ENCODE measurements at places on chromosomes 6 and 20.

DNA sequence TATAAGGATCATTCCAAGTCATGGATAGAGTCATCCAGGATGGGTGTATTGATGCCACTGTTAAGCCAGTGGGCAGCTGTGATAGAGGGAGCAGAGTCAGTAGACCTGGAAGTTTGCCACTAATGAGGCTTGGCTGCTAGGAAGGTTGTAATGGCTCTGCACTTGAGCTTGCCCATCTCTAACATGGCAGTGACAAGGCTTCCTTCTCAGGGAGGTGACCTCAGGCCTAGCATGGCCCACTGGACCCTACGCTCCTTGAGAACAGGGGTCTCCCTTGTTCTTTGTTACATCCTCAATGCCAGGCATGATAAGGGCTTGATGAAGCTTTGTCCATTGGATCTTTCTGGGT, 155.1 kb downstream of the CD83 start:
- no peak for DNase-seq

DNA sequence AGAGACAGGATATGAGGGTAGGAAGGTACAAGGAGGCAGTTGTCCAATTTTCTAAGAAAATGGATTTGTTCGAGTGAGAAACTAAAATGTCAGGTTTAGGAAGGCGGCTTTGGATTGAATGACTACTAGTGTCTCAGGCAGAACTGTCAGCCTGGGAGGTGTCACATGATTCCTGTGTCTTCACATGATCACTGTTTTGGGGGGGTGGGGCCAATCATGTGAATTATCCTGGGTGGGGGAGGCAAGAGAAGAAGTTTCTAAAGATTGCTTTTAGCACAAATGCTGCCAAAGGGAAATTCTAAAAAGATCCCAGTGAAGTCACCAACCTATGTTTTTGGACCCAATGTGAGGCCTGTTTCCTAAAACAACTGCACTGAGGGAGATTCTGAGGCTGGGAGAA, 2.3 kb downstream of the SIRPA start:
- no peak for DNase-seq

DNA sequence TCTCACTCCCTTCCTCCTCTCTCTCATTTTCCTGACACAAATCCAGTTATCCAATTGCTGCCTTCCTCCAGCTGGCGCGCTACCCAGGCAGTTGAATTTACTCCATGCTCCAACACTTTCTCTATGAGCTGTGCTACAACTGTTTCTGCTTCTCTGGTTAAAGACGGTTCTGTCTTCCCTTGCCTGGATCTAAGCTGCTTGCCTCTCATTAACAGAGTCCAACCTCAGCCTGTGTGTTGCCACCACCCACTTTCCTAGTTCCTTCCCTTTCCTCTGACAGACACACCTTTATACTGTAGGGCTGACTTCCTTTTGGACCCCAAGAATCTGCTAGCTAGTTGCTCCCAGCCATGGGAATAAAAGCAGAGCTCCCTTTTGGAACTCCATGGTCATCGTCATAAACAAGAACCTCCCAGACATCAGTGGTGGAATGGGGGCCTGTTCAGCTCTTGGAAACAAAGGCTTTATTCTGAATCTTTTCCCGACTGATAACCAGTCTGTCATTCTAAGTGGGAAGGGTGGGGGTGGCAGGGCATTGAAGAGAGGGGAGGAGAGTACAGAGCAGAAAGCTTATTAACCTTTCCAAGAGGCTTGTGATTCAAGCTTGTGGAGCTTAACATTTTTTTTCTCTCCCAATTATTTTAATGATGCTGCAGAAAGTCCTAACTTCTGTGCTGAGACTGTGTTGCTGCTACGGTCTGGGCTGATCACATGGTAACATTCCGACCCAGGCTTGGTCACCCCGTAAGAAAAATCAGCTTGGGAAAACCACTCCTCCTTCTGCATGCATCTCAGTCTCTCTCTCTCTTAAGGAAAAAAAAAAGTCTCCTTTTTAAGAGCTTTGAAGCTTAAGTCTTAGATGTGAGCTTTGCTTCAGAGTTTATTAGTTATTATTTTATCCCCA, 31.3 kb upstream of the BMP2 start:
- DNase-seq: no peak

DNA sequence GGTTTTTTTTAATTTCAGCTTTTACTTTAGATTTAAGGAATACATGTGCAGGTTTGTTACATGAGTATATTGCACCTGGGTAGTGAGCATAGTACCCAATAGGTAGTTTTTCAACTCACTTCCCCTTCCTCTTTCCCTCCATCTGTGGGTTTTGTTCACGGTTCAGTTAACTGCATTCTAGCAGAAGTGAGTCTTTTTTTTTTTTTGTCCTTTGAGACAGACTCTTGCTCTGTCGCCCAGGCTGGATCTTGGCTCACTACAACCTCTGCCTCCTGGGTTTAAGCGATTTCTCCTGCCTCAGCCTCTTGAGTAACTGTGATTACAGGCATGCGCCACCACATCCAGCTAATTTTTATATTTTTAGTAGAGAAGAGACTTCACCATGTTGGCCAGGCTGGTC, 8.7 kb downstream of the UBR2 start:
- no peak for DNase-seq

GRCh38 chr6:32692019-32692418, 25.6 kb upstream of the HLA-DQB1 start:
- no peak for DNase-seq

DNA sequence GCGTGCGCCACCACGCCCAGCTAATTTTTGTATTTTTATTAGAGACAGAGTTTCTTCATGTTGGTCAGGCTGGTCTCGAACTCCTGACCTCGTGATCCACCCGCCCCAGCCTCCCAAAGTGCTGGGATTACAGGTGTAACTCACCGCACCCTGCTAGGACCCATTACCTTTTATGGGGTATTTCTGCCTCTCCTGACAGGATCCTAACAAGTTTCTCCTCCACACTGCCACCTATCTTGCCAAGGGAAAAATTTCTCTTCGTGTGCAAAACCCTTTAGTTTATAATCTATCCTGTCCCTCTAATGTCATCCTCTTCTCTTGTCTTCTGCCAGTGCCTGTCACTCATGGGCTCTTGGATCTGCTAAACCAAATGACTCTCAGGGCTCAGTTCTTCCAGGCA, 1.9 kb downstream of the STMND1 start:
- no peak for DNase-seq

DNA sequence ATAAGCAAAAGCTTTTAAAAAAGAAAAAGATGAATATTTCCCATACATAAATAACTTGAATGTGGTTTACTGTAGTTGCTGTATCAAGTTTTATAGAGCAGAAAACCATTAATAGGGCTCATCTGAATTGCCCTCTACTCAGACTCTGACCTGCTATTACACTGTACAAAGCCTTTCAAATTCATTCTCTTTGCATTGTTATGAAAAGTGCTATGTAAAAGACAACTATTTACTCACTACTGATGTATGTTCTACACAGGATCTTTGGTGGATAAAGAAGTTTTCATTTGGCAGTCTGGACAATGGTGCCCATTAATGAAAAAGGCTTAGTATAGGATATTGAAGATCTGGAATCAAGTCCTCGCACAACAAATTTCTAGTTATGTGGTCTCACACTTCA, 199.1 kb upstream of the RUNX2 start:
- DNase-seq: no peak

DNA sequence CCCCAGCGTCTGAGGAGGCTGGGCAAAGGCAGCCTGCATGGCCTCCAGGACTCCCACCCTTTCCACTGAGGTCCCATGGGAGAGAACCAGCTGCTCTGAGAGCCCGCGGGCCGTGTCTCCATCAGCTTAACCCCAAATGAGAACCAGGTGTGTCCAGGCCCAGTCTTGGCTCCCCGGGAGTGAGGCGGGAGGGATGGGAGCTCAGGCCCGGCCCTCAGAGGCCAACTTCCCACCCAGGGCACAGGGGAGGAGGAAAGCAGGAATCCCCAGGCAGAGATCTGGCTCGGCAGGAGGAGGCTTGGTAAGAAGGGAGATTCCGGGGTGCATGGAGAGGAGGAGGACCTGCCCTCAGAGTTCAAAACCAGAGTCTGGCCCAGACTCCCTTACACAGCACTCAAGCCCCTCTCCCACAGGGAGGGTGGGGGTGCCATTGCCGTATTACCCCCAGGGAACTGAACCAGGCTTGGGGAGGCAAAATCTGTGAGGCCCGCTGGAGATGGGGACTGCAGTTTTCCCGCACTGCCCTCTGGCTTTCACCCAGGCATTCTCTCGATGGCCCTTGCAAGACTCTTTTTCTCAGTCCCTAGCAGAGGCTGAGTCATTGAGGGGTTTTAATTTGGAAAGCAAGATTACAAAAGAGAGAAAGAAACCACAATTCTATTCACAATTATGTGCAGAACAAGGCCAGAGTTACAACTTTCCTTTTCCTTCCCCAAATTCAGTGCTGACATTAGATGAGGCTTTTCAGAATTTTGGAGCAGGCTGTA, 17.1 kb downstream of the FOXF2 start:
- DNase-seq: no peak

DNA sequence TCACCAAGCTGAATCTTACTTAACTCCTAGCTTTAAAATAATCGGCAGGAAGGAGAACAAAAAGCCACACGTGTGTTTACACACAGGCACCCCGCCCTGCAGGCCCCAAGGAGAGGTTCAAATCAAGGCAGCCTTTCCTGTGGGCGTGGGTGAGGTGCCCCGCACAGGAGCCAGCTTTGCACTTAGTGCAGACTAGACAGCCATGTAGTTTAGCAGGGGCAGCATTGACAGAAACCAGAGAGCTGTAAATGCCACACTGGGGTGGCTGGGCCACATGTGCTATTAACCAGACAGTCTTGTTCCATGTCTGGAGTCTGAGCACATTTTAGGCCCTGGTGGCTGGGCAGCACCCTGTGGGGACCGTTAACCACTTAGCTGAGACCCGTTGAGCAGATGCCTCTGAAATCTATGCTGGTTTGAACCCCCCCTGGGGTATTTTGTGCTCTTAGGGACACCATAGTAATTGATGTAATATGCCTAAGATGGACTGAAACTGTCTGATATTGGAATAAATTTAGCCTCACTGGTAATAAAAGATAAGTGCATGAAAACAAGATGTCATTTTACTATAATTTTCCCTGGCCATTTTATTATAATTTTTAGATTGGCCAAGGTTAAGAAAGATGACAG, 106.4 kb upstream of the KCNG1 start:
- no peak for DNase-seq

DNA sequence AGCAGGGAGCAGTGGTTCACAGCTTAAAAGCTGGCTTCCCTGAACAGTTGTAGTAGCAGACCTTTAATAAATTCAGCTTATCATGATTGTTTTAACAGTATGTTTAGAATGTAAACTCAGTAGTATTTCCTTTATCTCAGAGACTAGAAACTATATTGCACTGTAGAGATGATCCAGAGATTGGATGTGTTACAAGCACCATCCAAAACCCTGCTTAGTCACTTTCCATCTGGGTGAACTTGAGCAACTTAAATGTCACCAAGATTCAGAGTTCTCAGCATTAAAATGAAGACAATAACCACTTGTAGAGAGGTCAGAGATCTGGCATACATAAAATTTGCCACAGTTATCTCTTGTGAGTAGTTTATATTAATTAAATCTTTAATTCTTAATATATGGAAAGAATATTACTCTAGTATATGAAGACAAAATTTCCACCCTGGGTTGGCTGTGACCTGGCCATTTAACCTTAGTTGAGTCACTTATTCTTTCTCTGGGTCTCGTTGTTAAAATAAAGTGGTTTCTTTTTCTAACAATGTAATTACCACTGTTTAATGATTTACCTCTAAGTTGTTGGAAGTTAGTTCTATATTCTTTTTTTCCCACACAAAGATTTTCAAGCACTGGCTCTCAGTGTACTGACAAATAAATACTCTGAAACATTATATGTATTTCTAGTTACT, 239.2 kb upstream of the FKBP1C start:
- DNase-seq: no peak

DNA sequence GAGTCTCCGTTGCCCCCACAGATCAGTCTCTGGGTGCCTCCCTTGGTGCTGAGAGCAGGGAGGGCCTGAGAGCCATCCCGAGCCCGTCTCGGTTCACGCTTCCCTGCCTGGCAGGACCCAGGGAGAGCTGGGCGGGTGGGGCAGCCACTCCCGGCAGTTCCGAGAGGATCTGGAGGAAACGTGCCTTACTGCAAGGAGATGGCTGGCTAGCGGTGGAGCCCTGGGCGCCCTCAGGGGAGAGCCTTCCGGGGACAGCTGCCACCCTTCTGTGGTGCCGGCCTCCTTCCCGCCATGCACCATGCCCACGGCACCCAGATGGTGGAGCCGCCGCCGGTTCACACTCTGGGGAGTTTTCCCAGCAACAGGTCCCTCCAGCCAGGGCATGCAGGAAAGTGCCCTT, 45.8 kb upstream of the SLCO4A1 start:
- no peak for DNase-seq

GRCh38 chr6:52650941-52651340, 20.0 kb upstream of the TMEM14A start:
- no peak for DNase-seq

DNA sequence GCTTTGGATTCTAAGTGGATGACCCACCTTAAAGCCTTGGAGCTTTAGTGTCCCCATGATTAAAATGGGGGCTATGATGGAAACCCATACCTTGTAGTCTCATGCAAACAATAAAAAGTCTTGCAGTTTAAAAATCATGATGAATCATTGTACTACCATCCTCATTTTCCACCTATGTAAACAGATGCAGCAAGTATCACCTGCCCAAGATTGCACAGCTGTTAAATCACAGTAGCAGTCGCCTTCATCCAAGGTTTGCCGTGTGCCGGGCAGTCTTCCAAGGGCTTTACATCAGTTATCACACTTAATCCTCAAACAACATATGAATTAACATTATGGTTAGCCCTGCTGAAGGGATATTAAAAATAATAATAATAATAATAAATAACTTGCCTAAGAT, 210.3 kb downstream of the FOXA2 start:
- peak; percentile 12 for DNase-seq

DNA sequence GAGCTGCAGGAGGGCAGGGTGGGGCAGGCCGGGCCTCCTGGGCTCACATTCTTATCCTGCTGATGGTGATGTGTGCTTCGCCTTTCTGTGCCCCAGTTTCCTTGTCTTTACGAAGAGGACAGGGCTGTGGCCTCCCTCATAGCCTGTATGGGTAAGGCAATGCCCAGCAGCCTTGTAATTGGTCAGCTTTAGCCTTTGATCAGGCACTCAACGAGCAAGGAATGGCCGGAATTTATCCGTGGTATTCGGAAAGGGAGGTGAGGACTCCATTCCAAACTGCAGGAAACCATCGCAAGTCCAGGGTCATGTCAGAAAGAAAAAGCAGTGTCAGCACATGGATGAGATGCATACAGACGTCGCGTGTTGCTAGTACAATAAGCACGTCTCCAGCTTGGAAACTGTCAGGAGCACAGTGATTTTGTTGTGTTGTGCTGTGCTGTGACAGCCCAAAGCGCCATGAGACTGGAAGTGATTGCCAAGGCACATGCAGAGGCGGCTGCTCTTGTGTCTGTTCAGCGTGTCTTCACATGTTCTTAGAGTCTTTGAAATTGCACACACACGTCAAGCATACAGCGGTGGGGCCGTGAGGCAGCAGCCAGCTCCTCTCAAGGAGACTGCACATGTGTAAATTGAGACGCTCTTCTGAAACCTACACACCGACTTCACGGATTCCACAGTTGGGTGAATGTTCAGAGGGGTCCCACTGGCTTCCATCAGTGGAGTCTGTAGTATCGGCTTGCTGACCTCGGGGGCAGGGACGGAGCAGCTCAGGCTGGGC, 6.2 kb downstream of the SS18L1 start:
- DNase-seq: no peak
